Transverse colon (tissue), 4 donors: ENCODE measurements at places on chromosomes 2 and 18. TPM values are rescaled to one million over a fixed set of nuclear protein-coding genes. Genes with fewer than 3 reads are reported as not detected.
A peak's percentile ranks its signal among the peaks of the same experiment; 100 is the strongest.

GRCh38 chr2:47357483-47357882, 45.5 kb upstream of the MSH2 start:
- peaks cover 5% of the 10 kb centered on the region for H3K4me1 ChIP-seq
- no peaks in the 10 kb centered on the region for H3K36me3 ChIP-seq
- peak overlapping the region; percentile 85 for H3K27ac ChIP-seq

DNA sequence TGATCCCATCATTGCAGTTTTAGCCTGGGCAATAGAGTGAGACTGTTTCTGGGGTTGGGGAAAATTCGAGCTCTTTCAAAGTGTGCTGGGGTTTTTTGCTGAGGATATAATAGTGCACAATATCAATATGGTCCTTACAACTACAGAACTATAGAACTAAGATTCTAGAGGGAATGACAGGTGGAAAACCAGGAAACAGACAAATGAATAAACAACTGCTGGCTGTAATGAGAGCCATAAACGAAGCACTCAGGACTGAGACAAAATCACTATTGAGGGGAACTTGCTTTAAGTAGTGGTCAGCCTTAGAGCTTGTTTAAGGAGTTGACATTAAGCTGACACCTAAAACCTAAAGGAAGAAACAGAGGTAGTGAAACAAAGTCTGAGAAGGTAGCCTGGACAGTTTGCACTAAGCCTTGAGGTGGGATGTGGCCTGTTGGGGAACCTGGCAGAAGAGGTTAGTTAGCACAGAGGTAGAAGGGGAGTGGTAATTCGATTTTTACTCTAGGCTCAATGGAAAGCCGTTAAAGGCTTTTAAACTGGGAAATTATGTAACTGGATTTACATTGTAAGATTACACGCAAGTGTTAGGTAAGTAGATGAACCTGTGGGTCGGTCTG, 33.8 kb downstream of the LCLAT1 start:
- no peaks in the 10 kb centered on the region for H3K27me3 ChIP-seq
- H3K36me3 ChIP-seq, result no peaks in the 10 kb centered on the region
- peak; percentile 15 for DNase-seq
- H3K4me1 ChIP-seq, result peaks cover 8% of the 10 kb centered on the region

Gene SLC9A4
- total RNA-seq, result not detected

Gene ALLC
- not detected for total RNA-seq

DNA sequence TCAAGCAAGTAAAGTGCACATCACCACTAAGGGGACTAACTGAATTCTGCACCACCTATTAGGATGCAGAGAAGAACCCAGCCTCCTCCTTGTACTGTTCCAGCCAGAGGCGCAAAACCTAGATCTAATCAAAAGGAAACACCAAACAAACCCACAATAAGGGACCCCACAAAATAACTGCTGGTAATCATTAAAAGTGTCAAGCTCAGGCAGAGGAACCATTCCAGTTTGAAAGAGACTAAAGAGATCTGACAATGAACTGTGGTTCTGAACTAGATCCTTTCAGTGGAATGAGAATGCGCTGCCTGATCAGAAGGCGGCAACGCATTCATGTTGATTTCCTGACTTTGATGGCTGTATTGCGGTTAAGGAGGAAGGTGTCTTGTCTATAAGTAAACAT, 16.8 kb downstream of the HDLBP start:
- no peaks in the 10 kb centered on the region for H3K4me1 ChIP-seq
- no peaks in the 10 kb centered on the region for H3K36me3 ChIP-seq
- no peak overlapping the region for H3K27ac ChIP-seq
- no peak overlapping the region for H3K4me3 ChIP-seq
- no peaks in the 10 kb centered on the region for H3K27me3 ChIP-seq
- no peak for DNase-seq

- no peaks in the 10 kb centered on the region for H3K4me1 ChIP-seq
Observed at GRCh38 chr2:152638056-152638455, 79.2 kb downstream of the PRPF40A start.

- DNase-seq, result no peak
- no peak overlapping the region for H3K27ac ChIP-seq
- no peak overlapping the region for H3K4me3 ChIP-seq
- H3K36me3 ChIP-seq, result no peaks in the 10 kb centered on the region
- H3K4me1 ChIP-seq, result no peaks in the 10 kb centered on the region
Observed at GRCh38 chr2:222105046-222105445, 193.8 kb downstream of the PAX3 start.

DNA sequence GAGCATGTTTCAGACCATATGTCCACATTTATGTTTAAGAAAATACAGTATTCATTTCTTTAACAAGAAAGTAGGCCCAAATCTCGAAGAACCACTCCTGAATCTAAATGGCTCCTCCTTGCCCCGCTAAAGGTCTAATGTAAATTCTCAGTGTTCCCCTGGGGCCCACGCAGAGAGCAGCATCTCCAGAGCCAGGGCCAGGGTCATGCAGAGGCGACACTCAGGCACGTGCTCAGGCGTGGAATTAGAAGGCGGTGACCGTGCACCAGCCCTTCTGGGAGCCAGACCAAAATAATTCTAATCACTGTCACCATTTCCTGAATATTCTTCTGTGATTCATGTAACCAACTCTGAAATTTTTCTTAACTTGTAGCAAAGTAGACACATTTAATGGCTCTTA, 68.3 kb upstream of the MYT1L start:
- no peaks in the 10 kb centered on the region for H3K27me3 ChIP-seq
- DNase-seq, result no peak
- no peaks in the 10 kb centered on the region for H3K4me1 ChIP-seq
- no peaks in the 10 kb centered on the region for H3K36me3 ChIP-seq
- H3K27ac ChIP-seq, result no peak overlapping the region
- H3K4me3 ChIP-seq, result no peak overlapping the region

Gene KCNG2
- 0.41 TPM for total RNA-seq

- no peak overlapping the region for H3K4me3 ChIP-seq
- peaks cover 13% of the 10 kb centered on the region for H3K4me1 ChIP-seq
- no peaks in the 10 kb centered on the region for H3K36me3 ChIP-seq
- DNase-seq, result peak; percentile 75
- H3K27me3 ChIP-seq, result no peaks in the 10 kb centered on the region
- H3K27ac ChIP-seq, result peak overlapping the region; percentile 59
Observed at GRCh38 chr2:36459725-36460137, 104.2 kb downstream of the CRIM1 start.

- no peak overlapping the region for H3K27ac ChIP-seq
- no peak for DNase-seq
- no peak overlapping the region for H3K4me3 ChIP-seq
- H3K36me3 ChIP-seq, result no peaks in the 10 kb centered on the region
Observed at GRCh38 chr2:234457421-234457820, 39.5 kb downstream of the ARL4C start.

Gene REG3A
- not detected for total RNA-seq

GRCh38 chr2:201432621-201433393, 18.5 kb downstream of the TRAK2 start:
- no peak overlapping the region for H3K4me3 ChIP-seq
- DNase-seq, result no peak
- H3K27ac ChIP-seq, result peak overlapping the region; percentile 51
- H3K36me3 ChIP-seq, result no peaks in the 10 kb centered on the region

Gene COLEC12
- total RNA-seq, result 7.8 TPM

Gene ESPNL
- total RNA-seq, result 0.14 TPM

DNA sequence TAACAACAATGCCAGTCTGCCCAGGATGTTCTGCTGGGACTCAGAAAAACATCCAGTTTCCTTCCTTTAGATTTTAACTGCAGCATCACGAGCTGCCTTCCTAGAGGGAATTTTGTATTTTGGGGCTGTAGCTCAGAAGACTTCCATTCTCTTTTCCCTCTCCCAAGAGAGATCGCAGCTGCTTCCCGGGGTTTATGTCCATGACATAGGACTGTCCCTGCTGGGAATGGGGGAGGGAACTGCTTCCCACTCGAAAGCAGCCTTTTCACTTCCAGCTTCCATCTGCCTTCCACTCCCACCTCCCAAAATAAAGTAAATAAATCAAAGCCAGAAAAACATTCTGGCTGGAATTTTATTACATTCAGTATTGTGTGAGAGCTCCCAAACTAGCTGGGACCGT, 52.4 kb downstream of the LIMS1 start:
- H3K27ac ChIP-seq, result peak overlapping the region; percentile 71
- no peak overlapping the region for H3K4me3 ChIP-seq
- no peak for DNase-seq
- H3K36me3 ChIP-seq, result no peaks in the 10 kb centered on the region
- peaks cover 26% of the 10 kb centered on the region for H3K4me1 ChIP-seq
- no peaks in the 10 kb centered on the region for H3K27me3 ChIP-seq

Gene STON1
- total RNA-seq, result 39.2 TPM

- no peaks in the 10 kb centered on the region for H3K36me3 ChIP-seq
- DNase-seq, result no peak
- H3K4me3 ChIP-seq, result no peak overlapping the region
- H3K27me3 ChIP-seq, result no peaks in the 10 kb centered on the region
- peaks cover 4% of the 10 kb centered on the region for H3K4me1 ChIP-seq
Observed at GRCh38 chr18:79410171-79410641, 14.5 kb downstream of the NFATC1 start.

DNA sequence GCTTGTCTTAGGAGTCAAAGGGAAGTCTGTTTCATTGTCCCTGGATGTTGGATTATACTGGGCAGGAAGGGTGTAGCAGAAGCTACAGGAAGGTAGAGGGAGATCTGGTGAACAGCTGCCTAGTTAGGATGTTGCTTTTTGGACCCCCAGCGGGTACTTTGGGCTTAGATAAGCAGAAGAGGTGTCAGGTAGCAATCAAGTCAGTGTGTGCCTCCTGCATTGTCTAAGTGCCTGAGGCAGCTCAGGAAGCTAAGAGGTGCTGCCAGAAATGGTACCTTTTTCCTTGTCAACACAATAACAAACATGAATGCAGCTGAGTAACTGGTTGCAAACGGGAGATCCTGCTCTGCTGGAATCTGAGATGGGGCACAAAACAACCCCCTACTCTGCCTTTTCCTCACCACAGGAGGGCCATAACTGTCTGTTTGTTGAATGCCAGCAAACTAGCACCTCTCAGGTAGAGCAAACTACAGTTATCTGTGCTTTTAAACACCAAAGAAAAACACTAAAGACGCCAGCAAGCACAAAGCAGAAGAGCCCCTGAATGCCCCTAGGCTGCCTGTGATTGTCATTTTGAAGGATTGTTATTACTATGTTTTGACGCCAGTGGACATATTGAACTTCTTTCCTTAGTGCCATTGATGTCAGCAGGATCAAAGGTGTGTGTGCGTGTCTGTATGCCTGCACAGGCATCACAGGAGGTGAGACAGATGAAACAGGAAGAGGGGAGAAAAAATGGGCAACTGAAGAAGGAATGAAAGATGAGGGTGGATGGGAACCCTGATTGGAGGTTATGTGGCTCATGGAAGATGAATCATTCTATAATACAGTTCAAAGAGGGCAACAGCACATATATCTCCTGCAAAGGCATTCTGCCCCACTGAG, 151.4 kb downstream of the ETAA1 start:
- no peak overlapping the region for H3K4me3 ChIP-seq
- DNase-seq, result no peak
- H3K27ac ChIP-seq, result no peak overlapping the region
- no peaks in the 10 kb centered on the region for H3K36me3 ChIP-seq

DNA sequence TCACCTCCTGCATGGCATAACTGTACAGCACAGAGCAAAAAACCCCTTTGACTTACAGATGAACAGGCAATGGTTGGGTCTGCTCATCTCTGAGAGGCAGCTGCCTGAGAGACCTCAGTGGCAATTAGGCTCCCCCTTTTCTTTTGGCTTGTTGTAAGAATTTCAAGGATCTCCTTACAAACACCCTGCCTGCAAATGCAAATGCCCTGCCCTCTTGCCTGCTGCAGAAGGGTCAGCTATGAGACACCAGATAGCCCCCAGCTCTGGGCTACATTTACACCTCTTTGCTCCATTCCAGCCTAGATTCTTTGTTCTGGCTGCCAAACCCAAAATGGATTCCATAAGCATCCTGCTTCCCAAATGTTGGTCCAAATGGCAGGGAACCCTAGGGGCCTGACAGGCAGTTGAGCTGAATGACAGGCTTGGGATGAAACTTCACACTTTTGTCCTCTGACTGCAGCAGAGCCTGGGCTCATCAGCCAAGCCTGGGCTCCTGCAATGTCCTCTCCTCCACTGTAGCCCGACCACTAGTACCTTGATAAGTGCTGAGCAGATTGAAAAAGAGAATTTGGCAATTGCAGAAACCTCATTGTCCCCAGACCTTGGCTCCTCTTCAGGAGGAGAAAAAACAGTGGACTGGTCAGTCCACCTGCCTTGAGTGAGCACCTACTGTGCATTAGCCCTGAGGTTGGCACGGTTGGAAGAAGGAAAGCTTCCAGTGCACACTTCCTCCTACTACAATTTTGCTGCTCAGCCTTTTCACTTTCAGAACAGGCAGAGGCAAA, 678.3 kb downstream of the BCL11A start:
- no peak overlapping the region for H3K4me3 ChIP-seq
- no peaks in the 10 kb centered on the region for H3K4me1 ChIP-seq
- H3K27ac ChIP-seq, result no peak overlapping the region
- DNase-seq, result no peak

- DNase-seq, result no peak
- no peak overlapping the region for H3K27ac ChIP-seq
- H3K4me3 ChIP-seq, result no peak overlapping the region
- H3K36me3 ChIP-seq, result no peaks in the 10 kb centered on the region
- H3K4me1 ChIP-seq, result peaks cover 45% of the 10 kb centered on the region
Observed at GRCh38 chr2:46852598-46852997, 63.0 kb downstream of the MCFD2 start.

DNA sequence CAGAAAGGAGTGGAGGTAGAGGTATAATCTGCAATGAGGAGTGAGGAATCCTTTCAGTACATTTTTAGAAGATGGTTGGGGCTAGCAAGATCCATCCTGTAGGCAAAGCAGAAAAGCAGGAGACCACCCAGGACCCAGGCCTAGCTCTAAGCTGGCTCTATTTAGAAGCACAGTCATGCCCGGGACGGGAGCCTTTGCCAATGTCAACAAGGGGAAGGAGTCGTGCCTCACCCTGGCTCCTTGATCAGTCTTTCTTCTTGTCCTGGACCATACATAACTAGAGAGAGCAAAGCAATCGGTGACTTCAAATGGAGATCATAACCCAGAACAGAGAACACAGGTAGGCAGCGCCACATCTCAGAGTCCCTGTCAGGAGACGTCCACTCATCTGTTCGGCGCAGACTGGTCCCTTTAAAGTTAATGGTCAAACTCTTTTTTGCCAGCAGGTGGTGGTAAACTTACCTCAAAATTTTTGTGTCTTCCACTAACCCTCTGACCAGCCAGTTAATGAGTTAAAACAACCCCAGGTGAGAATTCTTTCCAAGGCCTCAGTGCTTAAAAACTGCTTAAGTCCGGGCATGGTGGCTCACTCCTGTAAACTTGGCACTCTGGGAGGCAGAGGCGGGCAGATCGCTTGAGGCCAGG, 8.0 kb downstream of the MC5R start:
- no peak for DNase-seq
- H3K4me3 ChIP-seq, result no peak overlapping the region
- peaks cover 37% of the 10 kb centered on the region for H3K27me3 ChIP-seq
- no peaks in the 10 kb centered on the region for H3K4me1 ChIP-seq
- no peak overlapping the region for H3K27ac ChIP-seq

Gene FAM237A
- total RNA-seq, result not detected

DNA sequence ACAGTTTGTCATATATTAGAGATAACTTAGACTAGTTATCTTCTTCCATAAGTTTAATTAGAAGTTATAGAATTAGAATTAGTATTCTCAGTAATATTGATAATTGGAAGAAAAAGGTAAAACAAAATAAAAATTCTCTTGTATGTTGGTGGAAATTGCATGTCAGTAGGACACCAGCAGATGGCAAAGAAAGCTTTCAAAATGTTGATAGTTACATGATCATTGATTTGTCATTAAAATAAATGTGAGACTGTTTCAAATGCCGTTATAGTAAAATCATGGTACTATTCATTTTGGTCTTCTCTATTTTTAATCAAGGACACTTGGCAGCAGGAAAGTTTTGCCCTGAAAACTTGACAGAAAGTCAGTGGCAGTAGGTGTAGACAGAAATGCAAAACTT, 270.2 kb downstream of the TGIF1 start:
- DNase-seq, result no peak
- H3K4me3 ChIP-seq, result no peak overlapping the region
- H3K27ac ChIP-seq, result no peak overlapping the region

Gene RGPD4
- not detected for total RNA-seq
